ENCODE measurements at places on chromosomes 11 and 22.

DNA sequence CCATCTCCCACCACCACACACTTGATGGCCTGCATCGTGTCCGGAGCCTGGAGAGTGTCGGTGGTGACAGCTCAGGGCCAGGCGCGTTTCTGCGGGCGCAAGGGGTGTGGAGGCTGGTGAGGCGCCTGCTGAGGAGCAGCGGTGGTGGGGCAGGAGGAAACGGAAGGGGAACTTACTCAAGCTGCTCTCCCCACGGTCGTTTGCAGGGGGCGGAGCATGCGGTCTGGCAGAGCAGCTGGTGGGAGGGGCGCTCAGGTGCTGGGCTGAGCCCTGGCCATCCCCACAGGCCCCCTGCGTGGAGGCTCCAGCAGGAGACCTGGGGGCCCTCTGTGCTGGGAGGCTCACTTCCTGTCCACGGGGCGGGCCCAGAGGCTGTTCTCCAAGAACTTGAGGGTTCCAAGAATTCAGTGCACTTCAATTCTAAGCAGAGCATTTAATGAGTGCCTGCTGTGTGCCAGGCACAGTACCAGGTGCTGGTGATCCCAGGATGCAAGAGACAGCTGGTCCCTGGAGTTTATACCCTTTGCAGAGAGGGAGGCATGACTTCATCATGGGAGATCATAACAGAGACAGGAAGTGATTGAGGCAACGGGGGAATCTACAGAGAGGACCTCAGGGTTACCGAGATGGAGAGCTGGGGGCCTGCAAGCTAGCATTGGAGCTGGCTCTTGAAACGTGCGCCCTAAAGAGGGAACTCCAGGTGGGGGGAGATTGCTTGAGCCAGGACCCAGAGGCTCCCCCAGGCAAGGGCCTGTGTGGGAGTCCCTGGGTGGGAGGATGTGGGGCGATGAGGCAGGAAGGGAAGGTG, at the start of gene RAC2:
Gene RAC2, minus strand, starts transcription at position 156 of the 808 bp plus-strand sequence. Its CDS starts 121 bp downstream, at position 35.
- peak; percentile 28 for DNase-seq

DNA sequence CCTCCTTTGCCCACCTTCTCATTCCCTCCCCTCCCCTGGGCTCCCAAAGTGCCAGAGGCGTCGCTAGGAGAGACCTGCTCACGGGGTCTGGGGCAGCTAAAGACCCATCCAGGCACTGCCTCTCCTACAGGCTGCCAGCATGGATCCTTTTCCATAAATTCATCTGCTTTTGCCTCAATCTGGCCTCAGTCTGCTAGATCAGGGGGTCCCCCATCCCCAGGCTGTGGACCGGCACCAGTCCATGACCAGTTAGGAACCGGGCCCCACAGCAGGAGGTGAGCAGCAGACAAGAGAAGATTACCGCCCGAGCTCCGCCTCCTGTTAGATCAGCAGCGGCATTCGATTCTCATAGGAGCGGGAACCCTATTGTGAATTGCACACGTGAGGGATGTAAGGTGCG, 12.3 kb downstream of the LTO1 start:
- DNase-seq: no peak

DNA sequence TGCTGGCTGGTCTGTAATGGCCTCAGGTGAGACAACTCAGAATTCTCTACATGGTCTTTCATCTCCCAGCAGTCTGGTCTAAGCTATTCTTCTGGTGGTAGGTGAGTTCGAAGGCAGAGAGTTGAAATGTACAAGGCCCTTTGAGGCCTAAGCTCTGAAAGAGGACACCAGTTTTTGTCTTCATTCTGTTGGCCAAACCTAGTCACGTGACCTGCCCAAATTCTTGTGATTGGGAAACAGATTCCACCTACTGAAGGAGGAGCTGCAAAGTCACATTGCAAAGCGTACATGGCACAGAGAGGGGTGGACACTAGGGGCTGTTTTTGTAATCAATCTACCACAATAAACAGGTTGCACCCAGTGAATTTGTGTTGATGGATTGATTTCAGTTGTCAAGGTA, 193.5 kb downstream of the NAV2 start:
- no peak for DNase-seq

DNA sequence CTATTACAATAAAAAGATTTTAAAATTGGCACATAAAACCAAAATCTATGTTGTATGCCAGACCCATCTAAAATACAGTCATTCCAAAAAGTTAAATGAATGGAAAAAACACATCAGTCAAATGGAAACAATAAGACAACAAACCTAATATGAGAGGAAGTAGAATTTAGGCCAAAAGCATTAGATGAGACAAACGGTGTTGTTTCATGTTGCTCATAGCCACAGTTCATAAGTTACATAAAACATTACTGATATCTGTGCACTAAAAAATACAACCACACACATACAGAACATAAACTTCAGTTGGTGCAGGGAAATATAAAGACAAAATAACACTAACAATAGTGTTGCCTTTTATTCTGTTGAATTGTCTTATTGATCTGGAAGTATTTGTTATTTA, 661.9 kb downstream of the CNTN5 start:
- no peak for DNase-seq

GRCh38 chr11:62124186-62125113, 639 bp downstream of the INCENP start:
- DNase-seq: peak; percentile 12

- DNase-seq: no peak
Measured at GRCh38 chr11:115266066-115266639, 238.1 kb downstream of the CADM1 start.

- DNase-seq: no peak
Measured at GRCh38 chr22:45434981-45435380, 21.5 kb downstream of the RIBC2 start.

DNA sequence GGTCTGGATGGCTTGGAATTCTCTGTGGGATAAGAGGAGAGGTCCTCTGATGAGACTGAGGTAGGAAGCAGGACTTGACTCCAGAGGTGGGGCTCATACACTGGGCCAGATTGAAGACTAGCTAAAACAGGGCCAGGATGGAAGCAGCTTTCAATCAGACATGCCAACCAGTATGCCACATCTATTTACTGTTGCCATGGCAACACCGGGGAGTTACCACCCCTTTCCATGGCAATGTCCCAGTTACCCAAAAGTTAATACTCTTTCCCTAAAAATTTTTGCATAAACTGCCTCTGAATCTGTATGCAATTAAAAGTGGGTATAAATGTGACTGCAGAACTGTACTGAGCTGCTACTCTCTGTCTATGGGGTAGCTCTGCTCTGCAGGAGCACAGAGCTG, 247.5 kb upstream of the ZBED5 start:
- no peak for DNase-seq

DNA sequence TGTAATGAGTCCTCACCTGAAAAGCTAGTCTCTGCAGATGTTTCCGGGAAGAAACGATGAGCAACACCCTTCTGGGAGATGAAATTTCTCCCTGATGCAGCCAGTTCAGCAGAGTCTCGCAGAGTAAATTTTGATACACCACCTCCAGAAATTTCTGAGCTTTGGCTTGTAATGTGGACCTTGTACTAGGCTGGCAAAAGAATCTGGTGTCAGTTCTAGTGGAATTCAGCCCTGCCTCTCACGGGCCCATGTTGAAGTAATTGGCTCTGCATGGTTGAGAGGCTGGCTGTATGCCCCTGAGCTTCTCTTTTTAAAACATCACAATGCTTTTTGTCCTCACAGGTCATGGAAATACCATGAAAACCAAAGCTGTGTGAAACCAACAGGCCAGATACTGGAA, at the start of gene GLYAT:
Gene GLYAT, minus strand, starts transcription at position 125 of the 400 bp plus-strand sequence. CDS start 7,447 bp downstream, outside the sequence.
- DNase-seq: no peak

- no peak for DNase-seq
Measured at GRCh38 chr11:39617971-39618370, 1841.5 kb downstream of the LRRC4C start.

GRCh38 chr11:122697636-122698167, 42.2 kb downstream of the UBASH3B start:
- DNase-seq: peak; percentile 84

- peak; percentile 57 for DNase-seq
Measured at GRCh38 chr11:69278091-69278867, 15.7 kb upstream of the MYEOV start.

- DNase-seq: no peak
Measured at GRCh38 chr11:19740586-19740985, 27.9 kb downstream of the NAV2 start.

GRCh38 chr11:76891285-76891684, 30.6 kb downstream of the ACER3 start:
- no peak for DNase-seq

DNA sequence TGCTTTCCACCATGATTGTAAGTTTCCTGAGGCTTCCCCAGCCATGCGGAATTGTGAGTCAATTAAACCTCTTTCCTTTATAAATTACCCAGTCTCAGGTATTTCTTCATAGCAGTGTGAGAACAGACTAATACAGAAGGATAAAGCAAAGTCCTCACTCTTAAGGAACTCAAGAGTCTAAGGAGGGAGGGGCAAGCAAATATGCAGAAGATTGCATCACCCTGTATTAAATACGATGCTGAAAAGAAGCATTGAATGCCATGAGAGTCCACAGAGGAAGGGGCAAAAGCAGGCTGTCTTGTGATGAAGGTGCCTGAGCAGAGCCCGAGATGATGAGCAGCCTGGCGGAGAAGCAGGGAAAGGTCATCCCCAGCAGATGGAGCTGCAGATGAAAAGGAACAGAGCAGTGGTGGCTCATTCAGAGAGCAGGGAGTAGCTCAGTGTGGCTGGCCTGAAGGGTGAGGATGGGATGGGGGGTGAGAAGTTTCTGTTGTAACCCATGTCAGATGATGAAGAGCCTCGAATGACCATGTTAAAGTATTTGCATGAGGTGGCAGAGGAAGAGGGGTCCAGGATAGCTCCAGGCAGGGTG, 6.3 kb upstream of the IZUMO1R start:
- no peak for DNase-seq

GRCh38 chr11:116849486-116849885, 12.1 kb upstream of the APOA1 start:
- no peak for DNase-seq

DNA sequence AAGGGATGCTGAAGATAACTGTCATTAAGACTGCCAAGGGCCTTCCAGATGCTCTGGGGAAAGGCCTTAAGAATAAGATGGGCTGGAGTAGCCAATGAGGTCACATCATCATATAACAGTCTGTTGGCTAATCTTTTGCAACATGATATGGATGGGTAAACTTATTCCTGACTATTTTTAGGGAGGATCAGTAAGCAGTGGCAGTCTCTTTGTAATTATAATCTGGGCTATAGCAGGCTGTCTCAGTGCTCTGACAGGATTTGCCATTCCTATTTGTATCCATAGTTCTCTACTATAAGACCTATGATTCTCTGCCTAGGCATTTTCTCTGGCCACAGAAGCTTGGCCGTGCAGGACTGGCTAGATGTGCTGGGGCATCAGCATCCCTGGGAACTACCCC, 16.1 kb upstream of the CALCB start:
- no peak for DNase-seq

DNA sequence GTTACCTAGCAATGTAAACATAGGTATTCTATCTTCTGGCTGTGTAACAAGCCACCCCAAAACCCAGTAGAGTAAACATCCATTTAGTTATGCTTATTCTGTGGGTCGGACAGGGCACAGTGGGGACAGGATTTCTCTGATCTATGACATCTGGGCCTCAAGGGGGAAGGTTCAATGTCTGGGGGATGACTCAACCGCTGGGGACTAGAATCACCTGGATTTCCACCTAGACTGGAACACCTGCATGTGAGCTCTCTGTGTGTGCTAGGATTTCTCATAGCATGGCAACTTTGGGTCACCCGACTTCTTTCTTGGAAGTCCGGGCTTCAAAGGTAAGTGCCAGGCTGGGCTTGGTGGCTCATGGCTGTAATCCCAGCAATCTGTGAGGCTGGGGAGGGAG, 36.5 kb upstream of the MICAL2 start:
- no peak for DNase-seq

GRCh38 chr11:34250732-34251588, 106.8 kb downstream of the ABTB2 start:
- no peak for DNase-seq

GRCh38 chr11:71580057-71581003, 2.3 kb downstream of the KRTAP5-11 start:
- DNase-seq: peak; percentile 86

DNA sequence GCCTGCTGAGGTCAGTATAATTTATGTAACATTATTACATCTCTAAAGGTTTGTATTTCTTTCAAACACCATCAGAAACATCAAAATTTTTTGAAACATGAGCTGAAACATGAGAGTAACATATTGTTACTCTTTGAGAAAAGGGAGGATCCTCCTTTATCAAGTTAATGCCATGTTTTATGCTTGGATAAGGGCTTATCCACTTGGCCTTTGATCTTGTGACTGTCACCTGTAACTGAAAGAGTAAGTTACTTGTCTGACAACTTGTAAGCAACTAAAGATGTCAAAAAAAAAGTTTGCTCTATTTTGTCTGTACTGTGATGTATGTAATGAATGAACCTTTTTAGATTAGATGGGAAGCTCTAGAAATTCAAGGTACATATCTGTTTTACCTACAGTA, 59.6 kb downstream of the FAR1 start:
- DNase-seq: no peak

GRCh38 chr11:135033540-135033939, 621.5 kb upstream of the B3GAT1 start:
- DNase-seq: peak; percentile 87

- peak; percentile 92 for DNase-seq
Measured at GRCh38 chr11:119421941-119422808, 797 bp downstream of the THY1 start.

GRCh38 chr11:76599041-76600013, 71.2 kb downstream of the LRRC32 start:
- DNase-seq: no peak

DNA sequence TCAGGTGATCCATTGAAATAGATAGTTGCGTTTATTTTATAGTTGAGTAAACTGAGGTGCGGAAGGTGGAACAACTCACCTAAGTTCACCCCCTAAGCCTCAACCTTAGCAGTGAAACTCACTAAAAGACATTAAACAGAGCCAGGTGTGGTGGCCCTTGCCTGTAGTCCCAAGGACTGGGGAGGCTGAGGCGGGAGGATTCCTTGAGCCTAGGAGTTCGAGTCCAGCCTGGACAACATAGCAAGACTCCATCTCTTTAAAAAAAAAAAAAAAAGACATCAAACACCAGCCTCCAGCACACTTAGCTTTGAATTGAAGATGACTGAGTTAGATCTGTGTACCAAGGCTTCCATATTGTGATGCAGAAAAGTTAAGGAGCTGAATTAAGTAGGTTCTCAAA, 845 bp upstream of the RAB36 start:
- no peak for DNase-seq

- DNase-seq: no peak
Measured at GRCh38 chr22:26956371-26956770, 299.0 kb downstream of the MIAT start.

DNA sequence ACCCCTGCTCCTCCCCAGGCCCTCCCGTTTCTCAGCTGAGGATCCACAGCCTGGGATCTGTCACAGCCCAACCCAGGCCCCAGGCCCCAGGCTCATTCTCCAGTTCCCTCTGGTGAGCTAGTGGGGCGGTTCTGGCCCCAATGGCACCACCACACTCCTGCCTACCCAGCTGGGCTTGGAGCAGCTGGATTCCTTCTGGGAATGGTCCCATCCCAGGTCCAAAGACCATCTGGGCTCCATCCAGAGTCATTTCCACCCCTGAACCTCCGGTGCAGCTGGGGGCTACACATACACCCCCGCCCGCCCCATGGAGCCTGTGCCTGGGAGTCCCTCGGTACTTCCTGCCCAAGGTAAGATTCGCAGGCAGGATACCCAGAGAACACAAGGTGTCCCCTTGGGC, 35.5 kb upstream of the PDGFB start:
- DNase-seq: no peak
